Spleen (tissue), 13 donors: ENCODE measurements at places on chromosomes 4 and X. TPM values are rescaled to one million over a fixed set of nuclear protein-coding genes. Genes with fewer than 3 reads are reported as not detected.

The CCDC120 gene
- 8.1 TPM for total RNA-seq

The SLC10A4 gene
- 0.27 TPM for total RNA-seq

The MAGEC3 gene
- not detected for total RNA-seq

The NKX3-2 gene
- 1.7 TPM for total RNA-seq

The DMRTC1B gene
- 0.67 TPM for total RNA-seq

The PNPLA4 gene
- total RNA-seq: 12.7 TPM

The RPS6KA6 gene
- total RNA-seq: 1.2 TPM

The RBM46 gene
- total RNA-seq: not detected

The SMAD1 gene
- 39.5 TPM for total RNA-seq

The ANXA3 gene
- 50.7 TPM for total RNA-seq

The DCAF8L2 gene
- total RNA-seq: not detected

The SOWAHD gene
- 5.0 TPM for total RNA-seq

The RELL1 gene
- 65.4 TPM for total RNA-seq

The FHIP1A gene
- 4.8 TPM for total RNA-seq

The RAB9B gene
- total RNA-seq: 0.92 TPM

The PNCK gene
- total RNA-seq: not detected

The GLRA2 gene
- total RNA-seq: not detected

The ATG4A gene
- total RNA-seq: 9.7 TPM

The GRPEL1 gene
- total RNA-seq: 35.2 TPM

The GAGE2A gene
- total RNA-seq: not detected

The HSPA4L gene
- 3.3 TPM for total RNA-seq

The SH3RF1 gene
- 12.5 TPM for total RNA-seq

The PGAM4 gene
- total RNA-seq: not detected

The RXFP1 gene
- 0.13 TPM for total RNA-seq

The BEND4 gene
- total RNA-seq: 6.9 TPM

The ANXA10 gene
- total RNA-seq: not detected

The GLOD5 gene
- total RNA-seq: not detected

The TLR1 gene
- 190 TPM for total RNA-seq

The TMEM144 gene
- 21.3 TPM for total RNA-seq

The ANK2 gene
- 88.1 TPM for total RNA-seq

The TLR7 gene
- 9.2 TPM for total RNA-seq

The NSDHL gene
- total RNA-seq: 9.9 TPM

The FABP2 gene
- not detected for total RNA-seq

The ITM2A gene
- total RNA-seq: 29.6 TPM

The PCDH19 gene
- 0.09 TPM for total RNA-seq

The NPNT gene
- 11.0 TPM for total RNA-seq

The IQCM gene
- total RNA-seq: not detected

The UNC5C gene
- total RNA-seq: 7.5 TPM
